ENCODE measurements at places on chromosomes 7 and 10.
A peak's percentile ranks its signal among the peaks of the same experiment; 100 is the strongest.

- no peak for DNase-seq
Measured at GRCh38 chr10:66234872-66235271, 691.0 kb upstream of the LRRTM3 start.

DNA sequence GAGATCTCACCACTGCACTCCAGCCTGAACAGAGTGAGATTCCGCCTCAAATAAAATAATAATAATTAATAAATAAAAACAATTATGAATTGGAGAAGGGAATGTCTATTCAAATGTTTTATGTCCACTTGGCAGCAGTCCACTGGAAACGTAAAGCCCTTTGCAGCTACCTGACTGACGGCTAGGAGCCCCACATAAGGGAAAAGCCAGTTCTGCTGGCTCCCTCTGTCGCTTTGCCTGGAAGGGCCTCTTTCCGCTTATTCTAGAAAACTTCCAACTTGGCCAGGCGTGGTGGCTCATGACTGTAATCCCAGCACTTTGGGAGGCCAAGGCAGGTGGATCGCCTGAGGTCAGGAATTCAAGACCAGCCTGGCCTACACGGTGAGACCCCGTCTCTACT is 6.1 kb upstream of the TNS3 start:
- DNase-seq = no peak

- no peak for DNase-seq
Measured at GRCh38 chr10:103451091-103451813, 918 bp downstream of the CALHM2 start.

- DNase-seq = no peak
Measured at GRCh38 chr10:28715246-28715645, 37.9 kb downstream of the BAMBI start.

- DNase-seq = no peak
Measured at GRCh38 chr10:37703114-37703513, 154.3 kb downstream of the ZNF248 start.

- no peak for DNase-seq
Measured at GRCh38 chr7:43750016-43750887, 8.2 kb upstream of the BLVRA start.

DNA sequence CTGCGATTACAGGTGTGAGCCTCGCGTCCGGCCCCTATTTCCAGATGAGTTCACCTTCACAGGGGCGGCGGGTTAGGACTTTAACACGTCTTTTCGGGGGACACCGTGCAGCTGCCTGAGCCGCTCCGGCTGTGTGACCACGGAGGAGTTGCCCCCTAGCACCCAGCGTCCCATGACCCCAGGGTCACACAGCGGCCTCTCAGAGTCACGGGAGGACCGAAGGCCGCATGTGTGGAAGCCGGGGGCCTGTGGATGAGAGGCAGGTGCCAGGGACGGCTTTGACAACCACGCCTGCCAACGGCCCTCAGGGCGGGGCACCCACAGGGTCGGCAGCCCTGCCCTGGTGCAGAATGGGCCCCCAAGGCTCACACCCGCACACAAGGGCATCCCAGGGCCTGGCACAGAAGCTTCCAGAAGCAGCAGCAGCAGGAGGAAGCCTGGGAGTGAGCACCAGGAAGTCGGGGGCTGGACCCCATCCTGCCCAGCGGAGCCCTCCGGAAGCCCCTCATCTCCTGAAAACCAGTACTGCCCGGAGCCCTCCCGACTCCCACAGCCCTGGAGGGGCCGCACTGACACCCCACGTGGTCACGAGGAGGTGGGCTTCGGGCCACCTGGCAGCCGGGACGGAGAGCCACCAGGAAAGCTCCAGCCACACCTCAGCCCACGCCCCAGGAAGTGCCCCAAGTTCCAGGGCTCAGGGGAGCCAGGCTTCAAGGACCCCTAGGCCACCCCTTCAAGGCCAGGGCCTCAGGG is 32.7 kb downstream of the ADAP1 start:
- DNase-seq = no peak

- DNase-seq = no peak
Measured at GRCh38 chr7:12370249-12370648, 33.4 kb downstream of the VWDE start.

- no peak for DNase-seq
Measured at GRCh38 chr10:85620807-85621206, 745.8 kb downstream of the GRID1 start.

DNA sequence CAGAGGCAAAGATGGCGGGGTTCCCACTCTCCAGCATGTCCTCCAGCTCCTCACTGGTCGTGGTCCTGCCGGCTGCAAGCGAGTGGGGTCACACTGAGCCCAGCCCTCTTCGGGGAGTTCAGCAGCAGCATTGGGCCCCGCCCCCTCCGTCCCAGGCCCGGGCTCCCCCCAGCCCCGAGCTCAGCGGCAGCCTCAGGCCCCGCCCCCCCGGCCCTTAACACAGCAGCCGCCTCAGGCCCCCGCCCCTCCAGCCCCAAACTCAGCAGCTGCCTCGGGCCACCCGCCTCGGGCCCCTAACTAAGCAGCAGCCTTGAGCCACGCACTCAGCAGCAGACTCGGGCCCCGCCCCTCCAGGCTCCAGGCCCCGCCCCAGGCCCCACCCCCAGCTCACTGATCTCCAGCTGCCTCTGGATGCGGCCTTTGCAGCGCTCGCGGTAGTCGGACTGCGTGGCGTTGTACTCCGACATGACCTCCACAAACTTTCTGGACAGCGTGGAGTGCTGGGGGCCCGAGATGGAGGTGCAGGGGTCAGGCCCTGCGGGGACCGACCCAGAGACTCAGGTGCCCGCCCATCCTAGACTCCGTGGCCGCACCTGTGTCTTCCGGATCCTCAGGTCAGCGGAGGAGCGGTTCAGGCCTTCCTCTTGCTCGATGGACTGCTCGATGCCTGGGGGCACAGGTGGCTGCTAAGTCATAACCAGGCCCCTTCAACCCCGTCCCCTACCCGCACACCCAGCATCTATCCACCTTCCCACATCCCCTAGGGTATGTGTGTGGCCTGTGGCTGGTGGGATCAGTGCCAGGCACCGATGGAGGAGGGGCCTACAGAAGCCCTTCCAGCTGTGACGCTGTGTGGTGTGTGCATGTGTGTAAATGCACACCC is 15.5 kb downstream of the STX1A start:
- peak; percentile 50 for DNase-seq

DNA sequence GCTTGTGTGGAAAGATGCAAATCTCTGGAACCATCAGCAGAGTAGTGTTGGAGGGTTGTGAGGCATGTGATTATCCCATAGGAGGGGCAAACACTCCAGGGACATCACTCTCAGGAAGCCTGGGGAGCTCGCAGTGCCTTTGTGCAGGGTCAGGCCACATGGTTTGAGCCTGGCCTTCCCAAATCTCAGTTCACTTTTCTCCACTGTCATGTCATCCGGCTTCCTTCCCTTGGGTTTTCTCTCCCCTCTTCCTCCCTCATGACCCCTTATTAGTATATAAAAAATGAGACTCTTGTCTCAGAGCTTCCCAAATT is 20.4 kb downstream of the TSPAN14 start:
- no peak for DNase-seq

DNA sequence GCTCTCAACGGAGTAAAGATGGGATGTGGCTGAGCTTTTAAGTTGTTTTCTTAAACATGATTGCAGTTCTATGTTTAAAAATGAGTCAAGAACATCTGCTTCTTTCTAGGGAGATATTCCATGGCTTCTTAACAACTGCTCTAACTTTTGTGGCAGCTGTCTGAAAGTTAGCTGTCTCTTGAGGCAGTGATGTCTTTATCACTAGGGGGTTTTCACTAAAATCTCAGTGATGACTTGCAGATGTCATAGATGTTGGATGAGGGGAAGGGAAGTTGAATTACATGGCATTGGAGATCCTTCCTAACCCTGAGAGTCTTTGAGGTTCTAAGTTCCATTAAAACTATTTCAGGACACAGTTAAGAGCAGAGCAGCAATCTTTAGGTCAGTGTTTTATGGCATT is 43.5 kb downstream of the PRKG1 start:
- no peak for DNase-seq

- DNase-seq = no peak
Measured at GRCh38 chr10:62870866-62871265, 54.7 kb upstream of the EGR2 start.

GRCh38 chr10:103276896-103277712 is at the start of gene INA:
INA (plus strand) TSS chr10:103277138; CDS start chr10:103277212, 74 bp downstream.
- DNase-seq = peak; percentile 71

- no peak for DNase-seq
Measured at GRCh38 chr7:36639826-36640225, 84.5 kb downstream of the AOAH start.

DNA sequence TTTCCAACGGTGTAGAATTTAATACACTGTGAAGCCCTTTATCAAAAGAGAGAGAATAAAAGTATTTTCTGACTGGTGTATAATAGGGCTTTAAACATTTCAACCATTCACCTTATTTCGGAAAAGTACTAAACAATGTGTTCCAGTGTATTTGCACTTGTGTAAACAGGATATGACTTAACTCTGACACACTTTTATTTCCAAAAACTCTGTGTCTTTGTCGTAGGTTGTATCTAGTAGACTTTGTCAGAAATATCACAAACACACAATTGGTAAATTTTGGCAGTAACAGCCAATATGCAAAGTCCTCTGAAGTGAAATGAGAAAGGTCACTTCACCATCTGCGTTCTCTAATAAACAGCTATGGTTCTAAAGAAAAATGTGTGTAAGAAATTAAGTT is 10.3 kb upstream of the TSPAN13 start:
- DNase-seq = no peak

DNA sequence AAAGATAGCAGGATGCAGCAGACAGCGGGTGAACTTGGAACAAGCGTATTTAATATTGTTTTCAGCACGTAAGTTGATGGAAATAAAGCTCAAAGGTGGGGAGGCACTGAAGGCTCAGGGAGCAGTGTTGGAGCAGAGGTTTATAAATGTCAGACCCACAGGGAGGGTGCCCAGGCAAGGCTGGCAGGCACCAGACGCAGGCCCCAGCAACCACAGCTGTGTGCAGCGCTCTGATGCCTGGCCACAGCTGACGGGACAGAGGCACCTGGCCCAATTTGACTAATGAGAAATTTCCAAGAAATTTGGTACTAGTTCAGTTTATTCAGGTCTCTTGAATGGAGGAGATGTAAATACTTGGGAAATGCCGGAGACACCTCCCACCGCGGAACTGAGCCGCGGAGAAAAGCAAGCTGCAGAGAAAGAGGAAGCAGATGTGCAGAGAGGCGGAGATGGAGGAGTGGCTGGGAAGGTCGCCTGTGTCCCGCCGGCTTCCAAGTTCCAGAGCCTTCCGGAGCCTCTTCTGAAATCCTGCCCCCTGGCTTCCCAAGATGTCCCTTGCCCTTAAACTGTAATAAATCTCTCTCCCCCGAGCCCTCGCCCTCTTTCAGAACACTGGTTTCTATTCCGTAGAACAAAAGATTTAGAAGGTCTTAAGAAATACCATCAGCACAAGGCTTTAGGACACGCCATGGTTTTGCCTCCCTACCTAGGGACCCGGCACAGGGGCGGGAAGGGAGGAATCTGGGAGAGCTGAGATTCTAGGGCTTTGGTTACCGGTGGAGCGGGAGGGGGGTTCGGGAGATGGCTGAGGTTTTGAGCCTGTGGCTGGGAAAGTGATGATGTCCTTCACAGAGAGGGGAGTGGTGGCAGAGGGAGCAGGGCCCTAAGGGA is 38.4 kb upstream of the PLXNA4 start:
- DNase-seq = no peak

DNA sequence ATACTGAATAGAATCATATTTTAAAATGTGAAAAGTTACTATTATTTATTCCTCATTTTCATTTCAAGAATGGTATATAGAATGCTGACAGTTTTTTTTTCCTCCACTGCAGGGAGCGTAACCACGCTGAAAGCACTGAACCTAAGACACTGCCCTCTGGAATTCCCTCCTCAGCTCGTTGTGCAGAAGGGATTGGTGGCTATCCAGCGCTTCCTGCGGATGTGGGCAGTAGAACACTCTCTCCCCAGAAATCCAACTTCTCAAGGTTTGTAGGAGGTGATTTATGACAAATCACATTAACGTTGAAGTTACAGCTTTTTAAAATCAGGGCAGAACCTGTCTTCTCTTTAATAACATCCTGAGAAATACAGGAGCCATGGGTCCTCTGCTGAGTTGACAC is 12.4 kb downstream of the LRRC27 start:
- no peak for DNase-seq

- DNase-seq = no peak
Measured at GRCh38 chr10:86103391-86104101, 263.0 kb downstream of the GRID1 start.

DNA sequence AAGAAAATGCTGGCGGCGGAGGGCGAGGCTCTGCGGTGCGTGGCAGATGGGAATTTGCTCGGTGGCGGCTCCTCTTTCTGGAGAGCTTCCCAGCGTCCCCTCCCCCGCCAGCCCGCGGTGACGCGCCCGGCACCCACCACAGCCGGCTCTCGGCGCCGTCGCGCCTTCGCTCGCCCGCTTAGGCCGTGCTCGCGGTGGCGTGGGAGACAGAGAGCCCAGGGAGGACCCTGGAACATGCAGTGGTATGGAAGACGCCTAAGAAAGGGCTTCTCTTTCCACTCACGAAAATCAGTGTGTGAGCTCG is 576 bp upstream of the CSGALNACT2 start:
- no peak for DNase-seq

GRCh38 chr7:48011951-48012350 is 17.0 kb downstream of the SUN3 start:
- DNase-seq = no peak

GRCh38 chr7:91280185-91280584 is 16.0 kb downstream of the FZD1 start:
- peak; percentile 27 for DNase-seq

GRCh38 chr10:20841419-20841818 is 55.7 kb downstream of the NEBL start:
- DNase-seq = no peak

- DNase-seq = no peak
Measured at GRCh38 chr7:151851145-151851751, 25.7 kb downstream of the PRKAG2 start.

GRCh38 chr10:93766918-93767317 is 9.2 kb downstream of the LGI1 start:
- DNase-seq = no peak

DNA sequence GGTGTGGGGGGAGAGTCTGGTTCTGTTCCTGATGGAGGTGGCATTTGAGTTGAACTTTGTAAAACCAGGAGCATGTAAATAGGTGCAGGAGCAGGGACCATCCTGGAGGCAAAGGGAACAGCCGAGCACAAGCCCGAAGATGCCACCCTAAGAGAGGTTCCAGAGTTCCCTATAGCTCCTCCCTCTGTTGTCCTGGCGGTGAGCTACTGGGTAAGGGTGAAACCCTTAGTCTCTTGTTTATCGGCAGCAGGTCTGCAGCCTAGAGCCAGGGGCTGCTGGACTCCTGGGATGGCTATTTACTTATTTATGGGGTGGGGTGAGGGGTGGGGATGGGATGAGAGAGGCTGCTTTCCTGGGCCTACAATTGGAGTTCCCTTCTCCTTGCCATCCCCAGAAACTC is 6.5 kb upstream of the LBX1 start:
- no peak for DNase-seq

DNA sequence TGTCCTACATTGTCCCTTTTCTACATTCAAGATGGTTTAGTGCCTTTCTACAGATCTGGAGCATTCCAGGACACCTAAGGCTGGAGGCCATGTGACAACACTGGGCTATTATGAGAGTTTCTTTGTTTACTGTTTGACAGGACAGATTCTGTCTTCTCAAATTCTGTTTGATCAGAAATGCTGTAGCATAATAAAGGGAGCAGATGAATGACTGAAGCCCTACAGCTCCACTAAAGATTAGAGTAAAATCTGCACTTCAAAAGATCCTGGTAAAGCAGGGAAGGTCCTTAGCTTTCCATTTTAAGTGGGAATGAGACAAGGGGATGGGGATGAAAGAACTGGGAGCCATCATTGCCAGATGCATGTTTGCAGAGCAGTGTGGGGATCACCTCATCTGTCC is 38.4 kb downstream of the TMEM229A start:
- no peak for DNase-seq

GRCh38 chr10:132273966-132274365 is 33.8 kb downstream of the STK32C start:
- no peak for DNase-seq
